Activated CD4-positive, CD25-positive, alpha-beta regulatory T cell (primary cell): ENCODE measurements at places on chromosomes 1 and 21.

DNA sequence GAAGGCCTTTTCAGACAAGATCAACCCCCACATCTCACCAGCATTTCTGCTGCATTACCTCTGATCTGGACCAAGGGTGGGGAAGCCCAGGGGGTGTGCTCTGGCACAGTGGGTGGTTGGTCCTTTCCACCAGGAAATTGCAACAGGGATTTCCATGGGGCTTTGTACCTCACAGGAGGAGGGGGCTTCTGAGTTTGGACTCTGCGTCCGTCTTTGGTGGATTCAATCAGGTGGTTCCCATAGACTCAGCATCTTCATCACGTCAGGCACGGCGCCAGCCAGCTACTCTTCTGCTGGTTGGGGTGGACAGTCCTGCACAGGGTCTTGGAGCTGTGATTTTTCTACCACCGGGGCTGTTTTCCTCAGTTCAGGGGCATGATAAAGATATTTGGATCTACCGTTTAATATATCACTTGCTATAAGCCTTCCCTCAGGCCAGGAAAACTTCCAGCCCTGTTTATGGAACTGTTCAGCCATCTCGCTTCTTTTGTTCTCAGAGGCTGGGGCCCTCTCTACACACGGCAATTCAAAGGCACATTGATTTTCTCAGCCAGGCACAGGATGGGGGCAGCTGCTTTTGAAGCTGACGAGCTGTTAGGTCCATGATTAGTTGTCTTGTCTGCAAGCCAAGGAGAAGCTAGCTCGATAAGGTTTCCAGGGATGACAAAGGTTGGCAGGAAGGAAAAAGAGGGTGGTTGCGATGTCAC, 467.3 kb downstream of the CAMTA1 start:
- DNase-seq, result no peak

- DNase-seq, result no peak
Measured at GRCh38 chr1:201002510-201002909, 21.0 kb downstream of the KIF21B start.

GRCh38 chr1:20426923-20427322, 59.1 kb downstream of the CAMK2N1 start:
- DNase-seq, result no peak

DNA sequence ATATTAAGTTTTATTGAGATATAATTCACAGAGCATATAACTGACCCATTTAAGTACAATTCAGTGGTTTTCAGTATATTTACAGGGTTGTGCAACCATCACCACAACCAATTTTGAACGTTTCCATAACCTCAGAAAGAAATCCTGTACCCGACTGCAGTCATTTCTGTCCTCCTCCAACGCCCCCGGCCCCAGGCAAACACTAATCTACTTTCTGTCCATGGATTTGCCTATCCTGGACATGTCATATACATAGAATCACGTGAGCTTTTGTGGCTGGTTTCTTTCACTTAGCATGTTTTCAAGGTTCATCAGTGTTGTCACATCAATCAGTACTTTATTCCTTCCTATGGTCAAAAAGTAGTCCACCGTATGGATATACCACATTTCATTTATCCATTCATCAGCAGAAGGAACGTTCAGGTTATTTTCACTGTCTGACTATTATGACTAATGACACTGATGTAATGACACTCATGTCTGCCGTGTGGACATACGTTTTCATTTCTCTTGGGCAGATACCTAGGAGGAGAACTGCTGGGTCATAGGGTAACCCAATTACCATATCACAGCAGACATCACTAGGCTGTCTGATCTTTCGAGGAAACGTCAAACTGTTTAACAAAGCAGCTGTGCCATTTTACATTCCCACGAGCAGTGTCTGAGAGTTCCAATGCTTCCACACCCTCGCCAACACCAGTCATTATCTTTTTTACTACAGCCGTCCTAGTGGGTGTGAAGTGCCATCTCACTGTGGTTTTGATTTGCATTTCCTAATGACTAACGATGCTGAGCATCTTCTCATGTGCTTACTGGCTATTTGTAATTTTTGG, 30.8 kb downstream of the MRPL37 start:
- DNase-seq, result no peak
